ENCODE measurements at places on chromosomes 2 and 18.

DNA sequence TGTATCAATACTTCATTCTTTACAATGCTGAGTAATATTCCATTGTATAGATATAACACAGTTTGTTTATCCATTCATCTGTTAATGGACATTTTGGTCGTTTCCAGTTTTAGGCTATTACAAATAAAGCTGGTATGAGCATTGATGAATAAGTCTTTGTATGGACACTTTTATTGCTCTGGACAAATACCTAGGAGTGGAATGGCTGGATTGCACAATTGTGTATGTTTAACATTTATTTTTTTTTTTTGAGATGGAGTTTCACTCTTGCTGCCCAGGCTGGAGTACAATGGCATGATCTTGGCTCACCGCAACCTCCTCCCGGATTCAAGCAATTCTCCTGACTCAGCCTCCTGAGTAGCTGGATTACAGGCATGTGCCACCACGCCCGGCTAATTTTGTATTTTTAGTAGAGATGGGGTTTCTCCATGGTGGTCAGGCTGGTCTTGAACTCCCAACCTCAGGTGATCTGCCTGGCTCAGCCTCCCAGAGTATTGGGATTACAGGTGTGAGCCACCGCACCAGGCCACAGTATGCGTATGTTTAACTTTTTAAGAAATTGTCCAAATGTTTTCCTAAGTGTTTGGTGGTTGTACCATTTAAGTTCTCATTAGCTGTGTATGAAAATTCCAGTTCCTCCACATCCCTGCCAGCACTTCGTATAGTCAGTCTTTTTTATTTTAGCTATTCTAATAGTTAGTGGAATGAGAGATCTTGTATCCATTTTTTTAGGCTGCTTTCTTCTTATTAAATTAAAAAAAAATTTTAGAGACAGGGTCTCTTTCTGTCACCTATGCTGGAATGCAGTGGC lies 194.9 kb upstream of the HAAO start:
- DNase-seq: no peak

DNA sequence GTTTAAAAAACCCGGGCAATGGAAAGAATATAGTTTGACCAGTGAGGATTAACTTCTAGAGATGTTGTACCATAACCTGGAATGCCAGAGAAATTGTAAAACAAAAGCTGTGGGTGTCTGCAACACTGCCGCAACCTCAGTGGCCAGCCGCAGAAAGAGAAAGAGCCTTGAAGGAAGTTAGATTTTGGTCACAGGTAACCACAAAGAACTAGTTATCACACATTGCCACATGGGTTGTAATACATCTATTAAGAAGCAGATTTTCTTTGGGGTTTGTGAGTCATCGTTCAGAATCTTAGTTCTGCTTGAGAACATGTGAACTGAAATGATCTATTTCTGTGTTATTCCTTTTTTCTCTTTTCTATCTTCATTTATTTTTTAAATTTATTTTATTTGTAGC lies 222.9 kb upstream of the AGAP1 start:
- no peak for DNase-seq

DNA sequence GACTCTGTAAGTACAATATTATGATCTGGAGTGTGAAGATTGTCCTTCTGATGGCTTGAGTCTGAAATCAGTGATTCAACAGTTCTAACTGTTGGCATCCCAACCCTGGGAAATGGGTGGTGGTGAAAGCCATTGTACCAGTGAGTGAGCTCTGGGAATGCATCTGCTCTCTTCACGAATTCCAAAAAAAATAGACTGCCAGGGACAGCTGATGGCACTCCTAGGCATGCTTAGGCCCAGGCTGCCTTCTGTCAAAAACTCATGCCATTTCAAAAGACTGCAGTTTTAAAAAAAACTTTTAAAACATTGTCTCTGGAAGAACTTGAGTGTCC lies 20.3 kb downstream of the OXER1 start:
- no peak for DNase-seq

DNA sequence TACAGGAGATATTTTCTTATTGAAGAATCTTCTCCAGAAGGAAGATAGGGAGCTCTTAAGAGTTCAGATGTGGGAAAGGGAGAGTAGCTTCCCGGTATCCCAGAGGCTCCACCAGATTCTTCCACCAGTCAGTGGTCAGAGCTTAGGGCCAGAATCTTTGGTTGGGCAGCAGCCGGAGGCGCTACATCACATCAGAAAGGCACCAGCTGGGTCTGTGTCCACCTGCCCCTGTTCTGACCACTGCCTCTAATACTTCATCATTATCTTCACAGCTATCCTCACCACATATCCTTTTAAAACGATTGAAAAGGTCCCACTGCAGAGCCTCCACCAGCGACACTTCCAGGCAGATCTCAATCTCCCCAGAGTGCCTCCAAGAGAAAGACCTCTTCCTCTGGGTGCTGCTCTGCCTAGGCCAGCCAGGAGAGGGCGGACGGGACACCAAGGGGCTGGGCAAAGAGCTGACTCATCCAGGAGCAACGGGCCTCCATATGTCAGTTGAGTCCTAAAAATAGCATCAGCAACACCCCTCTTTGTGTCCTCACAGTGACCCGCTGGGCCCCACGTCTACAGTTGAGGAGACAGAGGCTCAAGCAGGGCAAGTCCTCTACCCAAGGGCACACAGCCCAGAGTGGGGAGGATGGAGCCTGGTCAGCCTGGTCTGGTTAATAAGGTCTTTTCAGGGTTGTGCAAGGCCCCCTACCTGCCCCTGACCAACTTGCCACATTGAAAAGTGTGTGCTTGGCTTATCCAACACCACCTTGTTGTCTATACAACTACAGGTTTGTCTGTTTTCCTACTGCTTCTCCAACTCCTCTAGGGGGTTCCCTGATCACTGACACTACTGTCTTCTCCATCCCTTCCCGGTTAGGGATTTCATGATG lies 81.2 kb downstream of the ADD2 start:
- DNase-seq: no peak

- no peak for DNase-seq
Measured at GRCh38 chr18:26536664-26537063, 11.7 kb downstream of the KCTD1 start.

- no peak for DNase-seq
Measured at GRCh38 chr2:83991992-83992391, 467.1 kb downstream of the SUCLG1 start.

DNA sequence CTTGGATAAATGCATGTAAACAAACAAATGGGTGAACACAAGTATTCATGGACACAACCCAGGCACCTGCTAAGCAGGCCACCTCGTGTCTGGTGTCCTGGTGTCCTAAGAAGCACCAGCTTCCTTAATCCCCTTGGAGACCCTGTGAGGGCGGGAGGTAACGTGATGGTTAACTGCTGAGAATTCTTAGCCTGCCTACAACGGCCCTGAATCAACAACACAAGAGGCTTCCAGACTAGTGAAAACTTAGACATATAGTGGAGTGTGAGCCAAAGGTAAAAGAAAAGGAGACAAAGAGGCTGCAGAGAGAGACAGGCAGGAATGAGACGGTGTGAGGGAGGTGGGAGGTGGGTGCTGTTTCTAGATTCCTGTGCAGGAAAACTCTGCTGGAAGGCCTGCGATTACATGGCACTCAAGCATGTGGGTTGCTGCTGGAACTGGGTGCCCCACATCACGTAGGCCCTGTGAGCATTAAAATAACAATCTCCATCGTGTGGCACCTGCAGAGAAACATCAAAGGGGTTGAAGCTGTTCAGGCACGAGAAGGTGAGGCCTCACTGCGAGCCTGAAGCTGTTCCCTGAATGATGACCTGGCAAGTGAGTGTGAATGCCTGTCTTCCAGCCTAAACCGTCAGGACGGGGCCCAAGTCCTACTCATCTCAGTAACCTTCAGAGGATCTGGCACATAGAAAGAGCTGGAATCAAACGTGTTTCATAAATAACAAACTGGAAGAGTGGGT lies 64.2 kb downstream of the RPL37A start:
- DNase-seq: no peak

DNA sequence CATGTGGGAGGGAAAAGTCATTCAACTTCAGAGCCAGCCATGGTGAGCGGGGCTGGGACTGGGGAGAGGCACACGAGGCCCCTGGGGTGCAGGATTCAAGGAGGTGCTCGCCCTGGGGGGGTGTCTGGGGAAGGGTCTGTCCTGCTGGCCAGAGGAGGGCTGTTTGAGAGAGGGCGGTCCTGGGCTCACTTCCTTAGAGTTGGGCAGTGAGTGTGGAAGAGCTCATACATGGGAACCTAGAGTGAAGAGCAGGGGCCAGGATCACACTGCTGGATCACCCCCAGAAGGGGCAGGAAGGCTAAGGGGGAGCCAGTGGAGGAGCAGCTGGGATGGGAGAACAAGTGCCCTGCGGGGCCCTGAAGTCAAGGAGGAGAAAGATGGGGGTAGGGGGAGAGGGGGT lies 6.5 kb downstream of the SH3BP4 start:
- no peak for DNase-seq

DNA sequence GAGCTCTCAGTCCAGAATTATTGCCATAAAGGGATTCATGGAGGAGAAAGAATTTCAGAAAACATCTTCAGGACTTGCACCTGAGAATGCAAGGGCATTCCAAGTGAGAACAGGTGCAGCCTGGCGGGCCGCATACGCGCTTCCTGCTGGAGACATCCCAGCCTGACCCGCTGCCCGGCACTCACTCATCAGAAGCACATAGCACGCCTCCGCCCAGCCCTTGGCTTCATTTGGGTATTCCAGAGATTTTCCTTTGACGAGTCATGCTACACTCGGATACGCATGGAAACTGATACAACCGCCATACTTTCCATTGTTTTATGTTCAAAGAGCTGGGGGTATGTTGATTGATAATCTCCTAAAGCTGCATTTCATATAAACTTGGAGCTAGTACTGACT lies 228.0 kb upstream of the ID2 start:
- no peak for DNase-seq

GRCh38 chr2:13046557-13047165 lies 329.9 kb downstream of the TRIB2 start:
- peak; percentile 9 for DNase-seq

GRCh38 chr2:60544954-60545560 lies 8.4 kb downstream of the BCL11A start:
- no peak for DNase-seq

DNA sequence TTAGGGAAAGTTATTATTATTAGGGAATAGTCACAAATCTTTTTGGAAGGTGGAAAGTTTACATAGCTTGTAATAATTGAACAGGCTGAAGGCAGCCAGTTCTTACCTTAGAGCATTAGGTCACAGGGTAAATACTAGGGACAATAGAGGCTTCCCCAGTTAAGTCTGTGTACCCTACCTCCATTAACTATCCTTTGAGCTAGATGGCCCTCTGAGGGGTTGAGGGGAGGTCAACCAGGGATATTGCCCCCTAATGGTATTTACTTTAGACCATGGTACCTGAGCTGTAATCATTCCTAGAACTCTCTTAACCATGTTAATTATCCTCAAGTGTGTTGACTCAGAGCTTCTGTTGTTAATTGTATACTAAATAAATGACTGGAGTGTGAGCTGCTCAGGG lies 120.5 kb upstream of the SCN7A start:
- peak; percentile 50 for DNase-seq

- DNase-seq: peak; percentile 95
Measured at GRCh38 chr2:153871231-153872221, at the start of gene GALNT13. GALNT13 (plus strand) TSS chr2:153871922.
